NCI-H526 treated with DMSO at 0.1 percent for 48 hours (cell line): ENCODE measurements at places on chromosomes 16 and 17.

- DNase-seq: no peak
These were observed 3.2 kb downstream of the CCR7 start for GRCh38 chr17:40561871-40562611.

DNA sequence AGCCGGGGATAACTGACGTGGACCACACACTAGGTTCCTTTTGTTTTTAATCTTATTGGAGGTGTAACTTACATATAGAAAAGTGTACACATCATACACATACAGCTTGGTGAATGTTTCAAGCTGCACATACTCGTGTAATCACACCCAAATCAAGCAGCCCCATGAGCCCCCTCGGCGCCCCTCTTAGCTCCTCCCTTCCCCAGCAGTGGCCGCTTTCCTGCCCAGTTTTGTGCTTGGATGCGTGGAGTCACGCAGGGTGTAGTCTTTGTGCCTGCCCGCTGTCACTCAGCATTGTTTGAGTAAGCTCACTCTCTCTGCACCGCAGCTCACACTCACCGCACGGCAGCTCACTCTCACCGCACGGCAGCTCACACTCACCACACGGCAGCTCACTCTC, 151.7 kb upstream of the CHMP6 start:
- no peak for DNase-seq

GRCh38 chr17:77320044-77320440, 179.3 kb downstream of the SEC14L1 start:
- no peak for DNase-seq

GRCh38 chr17:5045496-5045895, 10.3 kb upstream of the SLC52A1 start:
- no peak for DNase-seq

DNA sequence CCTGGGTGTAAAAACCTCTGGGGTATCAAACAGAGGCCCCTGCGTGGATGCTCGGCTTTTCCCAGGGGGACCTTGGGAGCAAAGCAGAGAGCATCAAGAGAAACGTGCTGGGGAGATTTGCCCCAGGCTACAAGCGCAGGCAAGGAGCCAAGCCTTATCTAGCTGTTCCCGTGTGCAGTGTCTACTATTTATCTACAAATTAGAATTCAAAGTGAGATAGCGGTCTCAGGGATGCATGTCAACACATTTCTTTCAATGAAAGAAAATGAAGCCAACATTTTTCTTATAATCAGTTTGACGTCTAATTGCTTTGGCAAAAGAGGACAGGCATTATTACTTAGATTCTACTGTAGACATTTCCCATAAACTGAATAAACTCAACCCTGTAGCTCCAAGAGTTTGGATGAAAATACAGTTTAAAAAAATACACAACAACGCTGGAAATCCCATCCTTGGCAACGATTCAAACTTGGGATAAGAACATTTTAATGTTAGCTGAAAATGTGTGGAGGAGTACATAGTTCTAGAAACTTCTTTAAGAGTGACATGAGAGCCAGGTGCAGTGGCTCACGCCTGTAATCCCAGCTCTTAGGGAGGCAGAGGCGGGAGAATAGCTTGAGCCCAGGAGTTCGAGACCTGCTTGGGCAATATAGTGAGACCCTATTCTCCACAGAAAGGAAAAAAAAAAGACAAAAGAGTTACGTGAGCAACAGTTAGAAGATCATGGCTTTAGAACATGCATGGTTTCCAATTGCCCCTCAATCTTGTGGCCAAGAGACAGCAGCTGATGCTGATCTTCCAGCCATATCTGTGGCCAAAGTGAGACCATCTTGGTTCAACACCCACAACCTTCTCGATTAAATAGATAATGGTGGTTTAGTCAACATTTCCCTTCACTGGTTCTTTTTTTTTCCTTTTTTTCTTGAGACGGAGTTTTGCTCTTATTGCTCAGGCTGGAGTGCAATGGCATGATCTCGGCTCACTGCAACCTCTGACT, 7.2 kb downstream of the SPNS3 start:
- no peak for DNase-seq

DNA sequence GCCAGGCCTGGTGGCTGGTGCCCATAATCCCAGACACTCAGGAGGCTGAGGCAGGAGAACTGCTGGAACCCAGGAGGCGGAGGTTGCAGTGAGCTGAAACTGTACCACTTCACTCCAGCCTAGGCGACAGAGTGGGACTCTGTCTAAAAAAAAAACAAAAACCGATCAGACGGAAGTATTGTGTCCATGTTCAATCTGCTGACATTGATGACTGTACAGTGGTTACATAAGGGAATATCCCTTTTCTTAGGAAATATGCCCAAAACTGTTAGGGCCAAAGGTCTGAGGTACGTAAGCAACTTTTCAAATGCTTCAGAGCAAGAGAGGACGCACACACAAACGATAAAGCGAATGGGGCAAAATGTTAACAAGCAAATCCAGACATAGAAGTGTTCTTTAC, 69.8 kb upstream of the DNAH17 start:
- DNase-seq: no peak

GRCh38 chr17:19508577-19508867, 25.1 kb upstream of the SLC47A1 start:
- DNase-seq: no peak

- DNase-seq: no peak
These were observed 3.6 kb downstream of the IRF8 start for GRCh38 chr16:85902366-85903155.

DNA sequence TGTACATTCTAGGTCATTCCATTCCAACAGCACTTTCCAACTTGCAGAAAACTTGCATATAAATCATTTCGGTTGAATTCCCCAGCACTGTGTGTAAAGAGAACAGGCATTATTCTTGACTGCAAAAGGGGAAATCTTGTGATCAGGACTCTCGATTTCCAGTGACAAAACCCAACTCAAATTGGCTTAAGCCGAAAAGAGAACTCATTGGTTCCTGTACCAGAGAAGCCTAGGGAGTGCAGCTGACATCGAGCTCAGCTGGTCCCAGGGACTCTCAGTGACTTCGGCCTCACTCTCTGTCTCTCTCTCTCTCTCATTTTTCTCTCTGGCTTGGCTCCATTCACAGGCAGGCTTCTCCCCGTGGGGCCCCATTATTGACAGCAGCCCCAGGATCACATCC, 30.7 kb downstream of the CD300LF start:
- DNase-seq: no peak

DNA sequence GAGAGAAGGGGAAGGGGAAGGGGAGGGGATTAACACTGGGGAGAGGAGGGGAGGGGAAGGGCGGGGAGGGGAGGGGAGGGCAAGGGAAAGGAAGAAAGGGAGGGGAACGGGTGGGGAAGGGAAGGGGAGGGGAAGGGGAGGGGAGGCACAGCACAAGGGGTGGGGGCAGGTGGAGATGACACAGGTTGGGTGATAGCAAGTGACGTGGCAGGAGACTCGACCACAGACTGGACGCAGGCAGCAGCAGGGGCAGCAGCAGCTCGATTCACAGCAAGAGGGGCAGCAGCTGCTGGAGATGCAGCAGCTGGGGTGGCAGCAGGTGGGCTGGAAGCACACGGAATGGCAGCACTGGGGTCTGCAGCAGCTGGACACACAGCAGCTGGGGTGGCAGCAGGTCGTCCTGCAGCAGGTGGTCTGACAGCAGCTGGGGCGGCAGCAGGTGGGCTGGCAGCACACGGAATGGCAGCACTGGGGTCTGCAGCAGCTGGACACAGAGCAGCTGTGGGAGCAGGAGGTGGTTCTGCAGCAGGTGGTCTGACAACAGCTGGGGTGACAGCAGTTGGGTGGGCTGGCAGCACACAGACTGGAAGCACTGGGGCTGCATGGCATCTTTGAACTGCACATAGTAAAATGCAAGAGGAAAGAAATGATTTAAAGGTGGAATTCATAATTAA, at the start of gene KRTAP4-16:
Gene KRTAP4-16 (minus strand): TSS at position 624 of the 674 bp plus-strand sequence. CDS start 0 bp downstream, at position 624.
- DNase-seq: no peak

- no peak for DNase-seq
These were observed 7.6 kb downstream of the SGCA start for GRCh38 chr17:50173335-50173941.

- no peak for DNase-seq
These were observed 64.5 kb upstream of the PLCG2 start for GRCh38 chr16:81714583-81714982.

GRCh38 chr16:31371619-31372484, 16.9 kb downstream of the ITGAX start:
- DNase-seq: no peak

GRCh38 chr17:73851091-73851490, 206.8 kb upstream of the SDK2 start:
- DNase-seq: no peak

- no peak for DNase-seq
These were observed 92.6 kb upstream of the ASIC2 start for GRCh38 chr17:33385713-33386112.

DNA sequence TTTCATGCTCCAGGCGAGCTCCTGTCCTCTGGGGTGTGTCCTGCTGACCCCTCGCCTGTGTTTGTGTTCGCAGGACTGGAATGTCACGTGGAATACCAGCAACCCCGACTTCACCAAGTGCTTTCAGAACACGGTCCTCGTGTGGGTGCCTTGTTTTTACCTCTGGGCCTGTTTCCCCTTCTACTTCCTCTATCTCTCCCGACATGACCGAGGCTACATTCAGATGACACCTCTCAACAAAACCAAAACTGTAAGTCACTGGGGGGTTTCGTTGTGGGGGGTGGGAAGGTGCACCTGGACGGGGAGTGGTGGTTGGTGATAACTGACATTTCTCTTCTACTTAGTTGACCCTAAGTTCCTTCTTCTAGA, 58.3 kb downstream of the ABCC1 start:
- DNase-seq: no peak

GRCh38 chr17:74260525-74260850, 13.5 kb upstream of the DNAI2 start:
- DNase-seq: no peak

DNA sequence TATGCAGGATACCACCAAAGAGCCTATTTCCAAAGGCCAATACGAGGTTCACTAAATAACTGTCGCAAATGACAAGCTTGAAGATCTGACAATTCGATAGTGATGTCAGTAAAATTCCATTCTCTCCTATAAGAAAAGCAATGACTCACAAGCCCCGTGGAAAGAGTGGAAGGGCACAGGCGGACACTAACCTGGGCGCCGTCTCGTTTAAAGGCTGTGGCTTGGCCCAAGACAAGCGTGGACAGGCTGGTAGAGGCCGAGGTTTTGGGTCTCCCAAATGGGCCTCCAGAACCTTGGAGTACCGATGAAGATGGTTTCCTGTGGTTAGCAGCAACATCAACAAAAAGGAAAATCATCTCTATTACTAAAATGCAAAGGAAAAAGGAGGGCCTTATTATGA, 16.5 kb upstream of the SLC38A8 start:
- no peak for DNase-seq

GRCh38 chr17:4823373-4824089, 9.6 kb upstream of the MINK1 start:
- DNase-seq: no peak

DNA sequence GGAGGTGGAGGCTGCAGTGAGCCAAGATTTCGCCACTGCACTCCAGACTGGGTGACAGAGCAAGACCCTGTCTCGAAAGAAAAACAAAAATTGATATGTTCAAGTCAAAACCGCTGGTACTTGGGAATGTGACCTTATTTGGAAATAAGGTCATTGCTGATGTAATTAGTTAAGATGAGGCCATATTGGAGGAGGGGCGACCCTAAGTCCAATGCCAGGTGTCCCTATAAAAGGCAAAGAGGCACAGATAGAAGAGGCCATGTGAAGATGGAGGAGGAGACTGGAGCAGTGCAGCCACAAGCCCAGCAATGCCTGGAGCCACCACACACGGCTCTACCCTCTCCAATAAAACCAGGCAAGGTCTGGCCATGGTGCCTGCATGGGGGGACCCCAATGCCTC, 50.8 kb upstream of the JPH3 start:
- no peak for DNase-seq

DNA sequence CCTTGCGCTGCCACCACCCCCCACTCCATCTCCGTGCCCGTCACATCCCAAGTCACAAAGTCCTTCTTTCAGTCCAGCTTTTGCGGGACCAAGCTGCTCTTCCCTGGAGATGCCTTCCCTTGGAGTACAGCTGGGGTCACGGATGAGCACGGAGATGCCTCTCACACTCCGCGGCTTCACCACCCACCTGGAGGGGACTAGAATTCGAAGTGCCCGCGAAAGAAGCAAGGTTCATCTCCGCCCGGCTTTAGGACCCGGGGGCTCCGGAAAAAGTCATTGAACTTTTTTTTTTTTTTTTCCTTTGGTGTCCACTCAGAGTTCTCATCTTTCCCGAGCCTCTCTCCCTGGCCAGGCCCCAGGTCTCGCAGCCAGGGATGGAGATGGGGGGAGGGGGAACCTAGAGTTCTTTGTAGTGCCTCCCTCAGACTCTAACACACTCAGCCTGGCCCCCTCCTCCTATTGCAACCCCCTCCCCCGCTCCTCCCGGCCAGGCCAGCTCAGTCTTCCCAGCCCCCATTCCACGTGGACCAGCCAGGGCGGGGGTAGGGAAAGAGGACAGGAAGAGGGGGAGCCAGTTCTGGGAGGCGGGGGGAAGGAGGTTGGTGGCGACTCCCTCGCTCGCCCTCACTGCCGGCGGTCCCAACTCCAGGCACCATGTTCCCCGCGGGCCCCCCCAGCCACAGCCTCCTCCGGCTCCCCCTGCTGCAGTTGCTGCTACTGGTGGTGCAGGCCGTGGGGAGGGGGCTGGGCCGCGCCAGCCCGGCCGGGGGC, at the start of gene FKBP10:
Gene FKBP10 (plus strand): TSS at position 624 of the 771 bp plus-strand sequence. CDS start 31 bp downstream, at position 655.
- peak; percentile 59 for DNase-seq

DNA sequence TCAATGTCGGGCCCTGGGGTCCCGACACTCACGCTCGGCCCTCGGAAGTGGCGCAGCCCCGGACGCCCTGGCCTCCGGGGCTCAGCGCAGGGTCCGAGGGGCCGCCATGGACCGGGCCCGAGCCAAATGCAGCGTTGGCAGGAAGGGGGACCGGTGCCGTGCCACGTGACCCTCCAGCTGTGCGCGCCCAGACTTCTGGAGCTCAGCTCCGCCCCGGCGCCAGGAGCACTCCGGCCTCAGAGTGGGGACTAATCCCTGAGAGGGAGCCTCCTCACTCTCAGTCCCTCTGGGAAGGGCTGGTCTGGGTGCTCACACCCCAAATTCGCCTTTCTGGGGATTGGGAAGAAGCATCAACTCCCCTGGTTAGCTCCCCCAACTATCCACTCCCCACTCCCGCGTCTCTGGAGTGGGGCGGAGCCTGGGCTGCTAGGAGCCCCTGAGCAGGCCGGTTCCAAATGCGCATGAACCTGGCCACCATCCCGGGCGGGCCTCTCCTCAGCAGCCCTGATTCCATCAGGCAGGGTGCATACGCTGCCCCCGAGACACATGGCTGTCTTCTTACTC, at the start of gene B3GNT9:
Gene B3GNT9 (minus strand): TSS at position 166 of the 564 bp plus-strand sequence. CDS start 513 bp downstream, outside the sequence.
- DNase-seq: no peak

GRCh38 chr17:29929006-29929532, 959 bp downstream of the SSH2 start:
- DNase-seq: peak; percentile 92

GRCh38 chr17:16419074-16419928, 3.9 kb downstream of the TRPV2 start:
- DNase-seq: no peak

GRCh38 chr16:87706278-87707000, 59.3 kb downstream of the KLHDC4 start:
- DNase-seq: no peak

DNA sequence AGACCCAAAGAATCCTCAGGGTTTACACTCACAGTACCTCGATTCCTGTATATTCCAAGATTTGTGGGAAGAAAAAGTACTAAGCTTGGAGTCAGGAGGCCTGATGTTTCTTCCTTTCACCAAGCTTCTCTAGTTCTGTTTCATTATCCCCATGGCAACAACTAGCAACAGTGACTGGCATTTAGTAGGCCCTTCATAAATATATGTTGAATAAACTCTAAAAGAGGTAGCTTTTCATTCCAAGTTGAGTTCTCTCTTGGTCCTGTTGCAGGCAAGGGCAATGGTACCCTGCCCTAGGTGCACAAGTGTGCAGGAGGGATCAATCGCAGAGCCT, 527 bp upstream of the UBE2Z start:
- no peak for DNase-seq
